ENCODE measurements at places on chromosomes 3 and 15. TPM values are rescaled to one million over a fixed set of nuclear protein-coding genes. Genes with fewer than 3 reads are reported as not detected.

DUOX1 gene
- total RNA-seq, result not detected

RASGRP1 gene
- 1.4 TPM for total RNA-seq

DNA sequence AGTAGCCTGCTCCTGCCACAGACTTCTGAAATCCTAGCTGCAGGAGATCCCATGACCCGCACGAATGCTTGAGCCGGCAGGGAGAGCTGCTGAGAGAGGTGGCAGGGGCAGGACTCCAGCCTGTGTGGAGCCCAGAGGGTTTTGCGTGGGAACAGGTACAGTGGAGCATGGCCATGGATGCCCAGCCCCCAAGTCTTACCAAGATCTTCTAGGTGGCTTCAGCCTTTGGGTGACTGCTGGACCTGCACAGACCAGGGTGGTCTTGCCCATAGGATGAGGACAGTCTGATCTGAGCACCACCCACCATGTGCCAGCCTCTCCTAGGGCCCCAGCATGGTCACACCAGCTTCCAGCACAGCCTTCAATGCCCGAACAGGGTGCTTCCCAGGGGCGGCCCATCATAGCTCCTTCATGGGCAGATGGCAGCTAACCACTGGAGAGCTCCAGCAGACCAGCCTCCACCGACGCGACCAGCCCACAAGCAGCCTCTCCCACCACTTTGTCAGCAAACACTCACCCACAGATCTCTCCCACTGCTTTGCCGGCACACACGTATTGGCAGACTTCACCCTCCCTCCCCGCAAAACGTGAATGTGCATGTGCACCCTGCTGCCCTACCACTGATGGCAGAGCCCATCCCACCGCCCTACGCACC lies 56.0 kb downstream of the ADAMTS17 start:
- H3K36me3 ChIP-seq, result no peaks in the 10 kb centered on the region
- DNase-seq, result no peak
- H3K4me1 ChIP-seq, result peaks cover 17% of the 10 kb centered on the region
- no peak overlapping the region for H3K4me3 ChIP-seq

DNA sequence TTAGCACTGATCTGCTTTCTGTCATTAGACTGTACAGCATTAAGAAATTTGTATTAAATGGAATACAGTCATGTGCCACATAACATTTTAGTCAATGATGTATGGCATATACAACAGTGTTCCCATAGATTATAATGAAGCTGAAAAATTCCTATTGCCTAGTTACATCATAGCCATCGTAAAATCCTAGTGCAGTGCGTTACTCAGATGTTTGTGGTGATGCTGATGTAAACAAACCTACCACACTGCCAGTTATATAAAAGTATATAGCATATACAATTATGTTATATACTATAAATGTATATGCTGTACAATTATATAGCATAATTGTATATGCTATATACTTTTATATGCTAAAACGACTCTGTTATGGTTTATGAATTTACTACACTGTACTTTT lies 41.7 kb downstream of the APH1B start:
- H3K4me1 ChIP-seq, result no peaks in the 10 kb centered on the region
- H3K36me3 ChIP-seq, result no peaks in the 10 kb centered on the region
- no peak overlapping the region for H3K4me3 ChIP-seq
- no peak overlapping the region for H3K27ac ChIP-seq
- DNase-seq, result no peak

DNA sequence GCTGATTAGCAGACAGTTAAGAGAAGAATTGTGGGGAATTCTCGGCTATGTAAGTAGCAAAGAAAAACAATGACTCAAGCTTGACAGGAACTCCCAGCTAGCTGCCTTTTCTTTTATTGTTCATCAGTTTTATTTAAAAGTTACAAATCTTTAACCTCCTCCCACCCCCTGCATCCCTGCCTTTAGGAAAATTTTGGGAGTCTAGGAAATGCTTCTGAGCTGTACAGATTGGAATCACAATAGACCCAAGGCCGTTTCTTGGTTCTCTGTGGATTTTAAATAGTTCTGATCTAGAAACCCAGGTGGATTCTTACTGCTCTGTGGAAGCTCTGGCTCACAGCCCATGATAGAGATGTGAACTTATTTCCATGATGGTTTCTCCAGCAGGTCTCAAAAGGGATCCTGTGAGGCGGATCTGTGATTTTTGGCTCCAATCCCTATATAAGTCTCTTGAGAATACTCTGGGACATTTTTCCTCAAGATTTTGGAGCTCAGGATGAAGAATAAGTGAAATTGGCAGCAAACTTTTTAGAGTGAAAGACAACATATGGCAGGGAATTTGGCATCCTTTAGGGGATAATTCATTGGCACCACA lies 312.3 kb downstream of the EPHA3 start:
- no peaks in the 10 kb centered on the region for H3K4me1 ChIP-seq
- H3K27ac ChIP-seq, result no peak overlapping the region
- H3K27me3 ChIP-seq, result no peaks in the 10 kb centered on the region
- H3K36me3 ChIP-seq, result no peaks in the 10 kb centered on the region
- H3K4me3 ChIP-seq, result no peak overlapping the region

DNA sequence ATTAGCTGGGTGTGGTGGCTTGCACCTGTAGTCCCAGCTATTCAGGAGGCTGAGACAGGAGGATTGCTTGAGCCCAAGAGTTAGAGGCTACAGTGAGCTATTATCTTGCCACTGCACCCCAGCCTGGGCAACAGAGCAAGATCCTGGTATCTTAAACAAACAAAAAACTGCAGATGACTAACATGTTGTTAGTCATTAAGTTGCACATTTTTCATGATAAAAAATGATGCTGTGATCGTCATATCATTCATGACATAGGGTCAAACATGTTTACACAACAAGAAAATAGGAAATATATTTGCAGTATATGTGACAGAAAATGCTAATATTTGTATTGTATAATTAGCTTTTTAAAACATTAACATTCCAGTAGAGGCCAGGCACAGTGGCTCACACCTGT lies 20.2 kb upstream of the DAPK2 start:
- no peaks in the 10 kb centered on the region for H3K27me3 ChIP-seq
- peaks cover 2% of the 10 kb centered on the region for H3K36me3 ChIP-seq
- H3K4me3 ChIP-seq, result no peak overlapping the region
- 0 out of 2 replicates have a peak, but pooled peaks cover 2% of the 10 kb centered on the region for H3K4me1 ChIP-seq

DNA sequence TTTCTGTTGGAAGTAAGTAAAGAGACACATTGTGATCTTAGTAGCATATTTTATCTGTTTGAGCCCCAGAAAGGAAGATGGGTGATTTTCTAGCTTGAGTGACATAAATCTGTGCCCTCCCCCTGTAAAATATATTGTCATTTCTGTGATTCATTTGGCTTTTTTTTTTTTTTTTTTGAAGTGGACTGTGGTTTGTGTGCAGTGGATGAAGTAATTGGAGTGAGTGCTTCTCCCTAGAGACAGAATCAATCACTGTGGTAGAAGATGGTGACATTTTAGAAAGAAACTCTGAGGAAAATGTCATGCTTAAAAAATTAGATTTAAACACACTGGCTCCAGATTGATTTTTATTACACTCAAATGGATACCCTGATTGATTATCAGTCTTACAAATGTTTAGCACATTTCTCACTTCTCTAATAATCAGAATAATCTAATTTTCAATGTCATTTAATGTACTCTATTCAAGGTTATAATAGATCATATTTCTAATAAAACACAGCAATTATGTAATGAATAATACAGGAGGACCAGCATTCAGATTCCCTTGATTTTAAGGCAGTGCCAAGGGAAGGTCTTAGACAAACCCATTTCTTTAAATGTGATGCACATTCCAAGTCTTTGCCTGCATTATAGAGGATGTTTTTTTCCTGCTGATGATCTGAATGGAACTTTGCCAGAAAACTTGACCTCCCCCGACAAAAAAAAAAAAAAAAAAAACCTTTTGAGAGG lies 116.6 kb downstream of the TOP2B start:
- no peaks in the 10 kb centered on the region for H3K36me3 ChIP-seq
- no peaks in the 10 kb centered on the region for H3K4me1 ChIP-seq
- H3K27me3 ChIP-seq, result no peaks in the 10 kb centered on the region
- no peak for DNase-seq
- no peak overlapping the region for H3K27ac ChIP-seq
- no peak overlapping the region for H3K4me3 ChIP-seq

DNA sequence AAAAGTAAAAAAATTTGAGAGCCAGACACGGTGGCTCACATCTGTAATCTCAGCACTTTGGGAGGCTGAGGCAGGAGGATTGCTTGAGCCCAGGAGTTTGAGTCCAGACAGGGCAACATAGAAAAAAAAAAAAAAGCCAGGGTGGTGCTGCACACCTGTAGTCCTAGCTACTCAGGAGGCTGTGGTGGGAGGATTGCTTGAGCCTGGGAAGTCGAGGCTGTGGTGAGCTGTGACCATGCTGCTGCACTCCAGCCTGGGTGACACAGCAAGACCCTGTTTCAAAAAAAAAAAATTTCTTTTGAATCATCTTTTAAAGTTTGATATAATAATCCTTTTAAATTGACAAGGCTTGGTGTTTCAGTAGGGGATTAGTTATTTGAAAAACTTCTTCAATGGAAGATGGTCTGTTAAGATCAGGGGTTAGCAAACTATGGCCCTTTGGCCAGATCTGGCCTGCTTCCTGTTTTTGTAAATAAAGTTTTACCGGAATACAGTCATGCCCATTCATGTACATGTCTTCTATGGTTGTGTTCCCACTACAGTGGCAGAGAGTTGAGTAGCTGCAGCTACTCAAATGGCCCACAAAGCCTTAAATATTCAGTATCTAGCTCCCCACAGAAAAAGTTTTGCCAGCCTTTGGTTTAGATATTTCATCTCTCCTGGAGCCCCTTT lies 28.9 kb downstream of the CDAN1 start:
- DNase-seq, result no peak
- H3K27ac ChIP-seq, result no peak overlapping the region
- no peaks in the 10 kb centered on the region for H3K4me1 ChIP-seq
- H3K27me3 ChIP-seq, result no peaks in the 10 kb centered on the region
- H3K36me3 ChIP-seq, result peaks cover 21% of the 10 kb centered on the region
- H3K4me3 ChIP-seq, result no peak overlapping the region

- H3K4me1 ChIP-seq, result no peaks in the 10 kb centered on the region
- H3K27me3 ChIP-seq, result no peaks in the 10 kb centered on the region
- H3K36me3 ChIP-seq, result peaks cover 33% of the 10 kb centered on the region
Measured at GRCh38 chr3:52119826-52120225, 34.4 kb downstream of the POC1A start.

- no peak for DNase-seq
- H3K4me3 ChIP-seq, result no peak overlapping the region
- no peaks in the 10 kb centered on the region for H3K27me3 ChIP-seq
- H3K27ac ChIP-seq, result no peak overlapping the region
- peaks cover 2% of the 10 kb centered on the region for H3K36me3 ChIP-seq
- H3K4me1 ChIP-seq, result no peaks in the 10 kb centered on the region
Measured at GRCh38 chr3:196563721-196564225, 4.6 kb downstream of the WDR53 start.

DNA sequence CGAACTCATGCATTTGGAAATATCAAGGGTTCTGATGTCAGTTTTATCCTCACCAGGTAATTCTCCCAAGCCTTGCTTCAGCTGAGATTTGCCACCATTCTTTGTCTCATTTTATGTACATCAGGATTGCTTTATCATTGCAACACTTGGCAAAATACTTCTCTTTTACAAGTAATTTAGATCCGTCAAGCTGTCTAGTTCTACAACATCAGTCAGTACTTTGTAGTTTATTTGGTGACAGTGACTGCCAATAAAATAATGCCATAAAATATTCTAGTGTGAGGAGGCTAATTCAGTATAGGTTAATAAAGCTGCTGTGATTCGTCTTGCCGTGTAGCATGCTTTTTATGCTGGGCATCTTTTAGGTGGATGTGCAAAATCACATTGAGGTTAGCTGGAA lies 565.3 kb upstream of the SGO1 start:
- no peak for DNase-seq
- H3K27me3 ChIP-seq, result no peaks in the 10 kb centered on the region
- no peaks in the 10 kb centered on the region for H3K36me3 ChIP-seq
- H3K4me3 ChIP-seq, result no peak overlapping the region
- no peaks in the 10 kb centered on the region for H3K4me1 ChIP-seq
- H3K27ac ChIP-seq, result no peak overlapping the region

DNA sequence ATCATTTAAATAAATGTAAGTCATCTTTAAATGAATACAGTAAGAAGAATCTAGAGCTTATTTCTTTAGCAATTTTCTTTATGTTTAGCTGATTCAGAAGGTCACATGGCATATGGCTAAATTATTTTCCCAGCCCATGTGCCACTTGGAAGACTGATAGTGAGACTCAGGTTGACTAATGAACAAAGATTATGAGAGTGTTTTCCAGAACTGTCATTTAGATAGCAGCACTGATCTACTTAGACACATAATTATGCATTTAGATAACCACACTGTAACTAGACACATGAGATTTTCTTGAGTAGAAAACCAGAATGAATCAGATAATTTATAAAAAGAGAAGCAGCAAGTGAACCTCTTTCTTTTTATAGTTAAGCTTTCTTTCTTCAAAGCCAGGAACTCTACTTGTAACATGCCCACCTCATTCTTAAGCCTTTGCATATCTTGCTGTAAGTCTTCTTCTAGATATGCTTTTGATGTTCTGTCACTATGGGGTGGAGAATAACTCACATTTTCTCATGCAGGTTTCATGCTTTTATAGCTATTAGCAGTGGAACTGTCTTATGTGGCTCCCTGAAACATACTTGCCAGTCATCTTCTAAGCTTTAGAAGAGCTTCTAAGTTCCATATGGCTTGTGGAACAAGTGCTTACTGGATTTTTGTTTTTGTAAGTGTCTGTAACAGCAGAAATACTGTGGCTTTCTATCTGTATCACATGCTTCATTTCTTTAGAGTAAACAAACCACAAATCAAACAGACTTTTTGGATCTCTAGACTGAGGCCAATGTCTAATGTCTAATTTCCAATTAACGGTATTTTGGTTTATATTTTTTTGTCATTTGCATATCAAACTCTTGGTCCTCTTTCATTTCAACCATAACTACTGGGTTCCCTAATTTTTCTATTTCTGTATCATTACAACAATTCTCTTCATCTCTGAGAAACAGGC lies 101.4 kb downstream of the LMLN start:
- H3K36me3 ChIP-seq, result no peaks in the 10 kb centered on the region
- no peak overlapping the region for H3K4me3 ChIP-seq
- no peaks in the 10 kb centered on the region for H3K4me1 ChIP-seq
- H3K27me3 ChIP-seq, result no peaks in the 10 kb centered on the region

DNA sequence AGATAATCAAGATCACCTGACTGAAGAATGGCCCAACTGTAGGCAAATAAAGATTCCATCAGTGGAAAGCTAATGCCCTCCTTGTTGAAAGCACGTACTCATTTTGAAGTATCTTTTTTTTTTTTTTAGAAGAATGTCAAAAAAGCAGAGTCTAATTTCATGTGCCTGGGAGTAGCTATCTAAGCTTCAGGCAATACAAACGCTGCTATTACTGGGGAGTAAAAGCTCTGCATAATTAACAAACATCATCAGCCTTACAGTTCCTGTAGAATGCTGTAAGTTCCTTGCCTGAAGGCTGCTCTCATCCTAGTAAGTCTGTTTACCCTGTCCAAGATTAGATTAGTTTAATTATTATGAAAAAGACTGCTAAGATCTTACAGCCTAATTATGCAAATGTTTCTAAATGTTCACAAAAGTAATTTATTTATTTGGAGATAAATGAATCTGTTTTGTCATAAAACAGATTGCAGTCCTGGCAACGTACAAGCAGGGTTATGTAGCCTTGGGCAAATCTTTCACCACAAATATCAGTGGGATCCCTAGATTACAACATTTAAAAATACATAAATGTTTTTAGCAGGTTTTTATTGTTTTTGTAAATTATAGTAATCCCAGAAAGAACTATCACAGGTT lies 451.3 kb upstream of the AGTR1 start:
- H3K27me3 ChIP-seq, result no peaks in the 10 kb centered on the region
- no peaks in the 10 kb centered on the region for H3K36me3 ChIP-seq
- H3K4me1 ChIP-seq, result no peaks in the 10 kb centered on the region
- no peak for DNase-seq
